ENCODE measurements at places on chromosomes 16 and 17.

DNA sequence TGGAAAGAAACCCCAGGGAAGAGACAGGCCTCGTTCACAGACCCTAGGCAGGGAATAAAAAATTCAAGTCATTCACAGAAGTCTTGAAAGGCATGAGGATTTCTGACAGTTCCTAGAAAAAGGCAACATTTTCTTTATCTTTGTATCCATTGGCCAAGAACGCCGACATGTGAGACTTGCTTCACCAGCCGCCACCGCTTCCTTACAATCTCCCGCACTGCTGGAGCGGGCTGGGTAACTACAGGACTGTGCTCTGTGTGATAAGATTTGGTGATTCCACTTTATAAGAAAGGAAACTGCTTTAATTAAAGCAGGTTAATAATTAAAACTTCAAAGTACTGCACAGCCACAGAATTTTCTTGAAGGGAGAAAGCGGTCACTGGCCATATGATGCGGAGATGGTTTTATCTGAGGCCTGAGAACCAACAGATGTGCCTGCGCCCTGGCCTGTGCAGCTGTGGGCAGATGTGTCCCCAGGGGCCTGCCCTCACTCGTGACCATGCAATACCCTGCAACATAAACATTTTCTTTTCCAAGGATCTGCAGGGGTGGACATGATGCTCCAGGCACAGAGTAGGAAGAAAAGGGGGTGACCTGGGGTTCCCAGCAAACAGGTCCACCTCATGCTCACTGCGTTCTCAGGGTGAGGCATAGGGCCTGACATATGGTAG lies 13.0 kb upstream of the LGALS3BP start:
- DNase-seq = no peak

DNA sequence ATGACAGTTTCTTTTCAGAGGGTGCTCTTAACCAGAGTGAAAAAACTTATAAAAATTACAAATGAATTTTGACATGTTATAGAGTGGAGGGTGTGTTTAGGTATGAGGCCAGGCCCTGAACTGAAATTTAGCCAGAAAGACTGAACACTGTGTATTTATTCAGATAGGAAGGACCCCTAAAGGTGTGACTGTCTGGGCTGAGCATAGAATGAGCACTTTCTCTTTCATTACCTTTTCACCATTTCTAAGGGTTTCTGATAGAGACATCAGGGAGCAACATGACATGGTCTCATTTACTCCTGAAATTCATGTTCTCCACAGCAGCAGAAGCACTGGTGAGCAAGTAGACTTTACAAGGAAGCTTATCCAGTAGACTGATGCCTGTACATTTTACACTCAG lies 32.9 kb downstream of the MRTFB start:
- no peak for DNase-seq

GRCh38 chr16:48143812-48144368 lies 11.9 kb downstream of the ABCC12 start:
- DNase-seq = no peak

DNA sequence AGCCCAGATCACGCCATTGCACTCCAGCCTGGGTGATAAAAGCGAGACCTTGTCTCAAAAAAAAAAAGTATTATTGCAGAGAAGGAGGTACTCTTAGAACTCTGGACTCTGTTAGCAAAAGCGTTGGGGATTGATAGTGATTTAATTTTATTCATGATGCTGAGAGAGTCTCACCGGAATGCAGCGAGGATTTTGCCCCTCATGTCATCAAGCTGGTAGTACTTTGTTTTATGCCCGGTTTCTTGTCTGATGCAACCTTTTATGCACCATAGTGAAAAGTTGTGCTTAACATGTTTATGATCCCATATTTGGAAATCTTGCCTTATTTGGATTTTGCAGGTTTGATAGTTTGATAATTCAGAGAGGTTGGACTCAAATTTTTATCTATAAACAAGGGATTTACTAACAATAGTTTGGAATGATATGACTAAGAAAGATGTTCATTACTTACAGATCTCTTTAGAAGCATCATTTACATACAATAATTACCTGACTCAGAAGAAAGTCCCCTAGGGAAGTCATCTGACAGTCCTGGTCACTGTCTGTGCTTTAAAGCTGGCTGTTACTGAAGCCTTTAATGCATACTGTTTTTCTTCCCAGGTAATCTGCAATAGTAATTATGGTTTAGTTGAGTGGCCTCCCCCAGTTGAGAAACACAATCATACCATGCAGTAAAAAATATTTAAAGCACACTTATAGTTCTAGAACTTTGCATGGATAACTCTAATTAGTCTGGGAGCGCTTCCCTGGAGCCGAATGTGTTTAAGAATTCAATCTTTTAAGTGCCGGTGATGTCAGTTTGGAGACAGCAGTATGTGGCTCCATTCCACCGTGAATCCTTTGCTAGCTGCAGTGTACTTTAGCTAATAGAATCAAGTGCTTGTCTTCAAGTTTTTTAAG lies 120.9 kb downstream of the PRKCA start:
- DNase-seq = no peak

DNA sequence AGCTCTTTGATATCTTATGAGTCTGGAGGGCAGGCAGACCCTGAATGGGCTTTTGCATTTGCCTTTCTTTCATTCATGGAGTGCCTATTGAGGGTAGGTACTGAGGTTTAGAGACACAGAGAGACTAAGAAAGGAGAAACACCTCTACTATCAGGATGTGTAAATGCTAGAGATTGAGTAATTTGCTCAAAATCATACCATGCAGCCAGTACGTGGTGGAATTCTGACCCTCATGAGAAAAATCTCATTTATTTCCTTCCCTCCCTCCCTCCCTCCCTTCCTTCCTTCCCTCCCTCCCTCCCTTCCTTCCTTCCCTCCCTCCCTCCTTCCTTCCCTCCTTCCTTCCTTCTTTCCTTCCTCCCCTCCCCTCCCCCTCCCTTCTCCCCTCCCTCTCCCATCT lies 18.4 kb upstream of the NFATC3 start:
- DNase-seq = no peak

DNA sequence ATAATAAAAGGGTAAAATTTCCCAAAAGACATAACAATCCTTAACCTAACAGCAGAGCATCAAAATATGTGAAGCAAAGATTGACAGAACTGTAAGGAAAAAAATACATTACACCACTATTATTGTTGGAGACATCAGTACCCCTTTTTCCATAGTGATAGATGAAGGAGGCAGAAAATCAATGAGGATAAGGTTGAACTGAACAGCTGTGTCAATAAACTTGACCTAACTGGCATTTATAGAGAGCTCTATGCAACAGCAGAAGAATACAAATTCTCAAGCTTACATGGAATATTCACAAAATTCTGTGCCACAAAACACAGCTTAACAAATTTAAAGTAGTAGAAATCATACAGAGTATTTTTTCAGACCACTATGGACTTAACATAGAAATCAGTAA lies 195.0 kb upstream of the ELAC2 start:
- no peak for DNase-seq

GRCh38 chr17:299546-299945 lies 53.1 kb downstream of the RPH3AL start:
- no peak for DNase-seq

GRCh38 chr16:7236824-7237410 lies 95.7 kb upstream of the RBFOX1 start:
- no peak for DNase-seq

GRCh38 chr17:35808240-35808961 lies 883 bp upstream of the TAF15 start:
- no peak for DNase-seq

GRCh38 chr17:58702045-58702476 lies 9.7 kb downstream of the RAD51C start:
- DNase-seq = no peak

DNA sequence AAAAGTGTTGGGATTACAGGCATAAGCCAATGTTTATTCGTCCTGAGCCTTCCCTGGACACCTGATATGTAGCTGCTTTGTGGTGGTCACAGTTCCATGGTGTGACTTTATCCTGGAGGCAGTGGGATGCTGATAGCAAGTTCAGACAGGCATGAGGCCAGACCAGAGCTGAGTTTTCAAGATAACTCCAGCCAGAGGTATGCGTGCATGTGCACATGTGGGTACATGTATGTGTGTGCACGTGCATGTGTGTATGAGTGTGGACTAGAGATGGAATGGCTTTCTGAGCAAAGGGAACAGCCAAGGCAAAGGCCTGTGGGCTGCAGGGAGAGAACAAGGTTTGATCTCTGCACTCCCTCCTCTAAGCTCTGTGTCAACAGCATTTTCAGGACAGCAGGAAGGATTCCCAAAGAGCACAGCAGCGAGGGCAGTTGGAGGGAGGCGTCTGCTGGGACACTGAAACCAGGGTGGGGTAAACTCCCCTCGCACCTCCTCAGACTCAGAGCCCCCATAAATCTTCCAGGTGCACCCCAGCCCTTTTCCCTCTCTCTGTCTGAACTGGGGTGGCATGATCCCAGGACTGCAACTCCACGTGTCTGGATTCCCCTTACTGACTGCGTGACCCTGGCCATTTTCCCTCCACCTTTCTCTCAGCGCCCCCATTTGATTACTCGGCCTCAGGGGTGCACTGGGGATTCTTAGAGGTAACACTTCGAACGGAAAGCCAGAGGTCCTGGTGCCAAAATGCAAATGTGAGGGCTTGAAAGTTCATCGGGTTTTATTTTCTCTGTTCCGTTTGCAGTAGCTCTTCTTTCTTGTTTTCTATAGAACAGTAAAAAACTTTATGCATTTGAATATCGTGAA lies 15.3 kb downstream of the NLRC5 start:
- no peak for DNase-seq

DNA sequence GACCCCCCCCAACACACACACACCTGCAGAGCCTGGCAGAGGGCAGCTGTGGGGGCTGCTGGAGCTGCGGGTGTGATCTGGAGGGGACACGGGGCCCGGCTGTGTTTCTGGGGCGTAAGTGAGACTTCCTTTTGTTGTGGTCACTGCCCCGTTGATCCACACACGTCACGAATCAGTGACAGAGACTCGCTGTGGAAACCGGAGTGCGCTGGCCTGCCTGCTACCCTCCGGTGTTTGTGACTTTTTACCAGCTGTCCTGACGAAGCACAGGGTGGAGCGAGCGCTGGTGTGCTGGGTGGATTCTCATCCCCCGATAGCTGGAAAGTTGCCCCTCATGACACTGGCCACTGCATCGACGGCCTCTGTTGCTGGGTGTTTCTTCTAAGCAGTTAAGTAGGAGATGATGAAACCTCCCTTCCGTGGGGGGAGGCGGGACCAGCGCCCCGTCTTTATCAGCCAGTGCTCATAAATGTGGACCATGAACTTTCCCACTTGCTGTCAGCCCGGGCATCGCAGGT lies 2.3 kb downstream of the METRNL start:
- peak; percentile 56 for DNase-seq

GRCh38 chr17:38917259-38917658 lies 8.2 kb upstream of the LASP1NB start:
- DNase-seq = no peak

- DNase-seq = peak; percentile 9
Observed at GRCh38 chr17:77571155-77571981, 387.1 kb upstream of the TNRC6C start.

DNA sequence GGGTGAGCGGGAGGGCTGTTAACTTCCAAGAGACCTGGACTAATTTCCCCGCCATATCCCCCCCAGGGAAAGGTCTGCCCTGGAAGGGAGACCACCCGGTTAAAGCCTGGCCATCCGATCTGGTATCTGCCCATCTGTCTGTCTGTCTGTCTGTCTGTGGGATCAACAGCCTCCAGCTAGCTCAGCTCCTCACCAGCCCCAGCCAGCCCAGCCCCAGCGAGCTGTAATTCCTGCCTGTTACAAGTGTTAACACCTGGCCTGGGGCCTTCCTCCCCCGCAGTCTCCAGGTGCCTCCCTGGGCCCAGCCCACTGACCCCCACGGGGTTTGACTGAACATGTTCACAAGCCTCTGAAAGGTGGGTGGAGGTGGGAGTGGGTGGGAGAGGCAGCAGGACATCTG lies 4.0 kb downstream of the WNT3 start:
- DNase-seq = no peak

GRCh38 chr17:39612291-39612894 lies 4.7 kb upstream of the NEUROD2 start:
- no peak for DNase-seq

GRCh38 chr17:49108318-49108717 lies 24.3 kb upstream of the B4GALNT2 start:
- DNase-seq = no peak

- peak; percentile 12 for DNase-seq
Observed at GRCh38 chr16:3637371-3637923, 17.0 kb upstream of the DNASE1 start.

GRCh38 chr16:75058806-75059205 lies 57.8 kb downstream of the LDHD start:
- DNase-seq = no peak

DNA sequence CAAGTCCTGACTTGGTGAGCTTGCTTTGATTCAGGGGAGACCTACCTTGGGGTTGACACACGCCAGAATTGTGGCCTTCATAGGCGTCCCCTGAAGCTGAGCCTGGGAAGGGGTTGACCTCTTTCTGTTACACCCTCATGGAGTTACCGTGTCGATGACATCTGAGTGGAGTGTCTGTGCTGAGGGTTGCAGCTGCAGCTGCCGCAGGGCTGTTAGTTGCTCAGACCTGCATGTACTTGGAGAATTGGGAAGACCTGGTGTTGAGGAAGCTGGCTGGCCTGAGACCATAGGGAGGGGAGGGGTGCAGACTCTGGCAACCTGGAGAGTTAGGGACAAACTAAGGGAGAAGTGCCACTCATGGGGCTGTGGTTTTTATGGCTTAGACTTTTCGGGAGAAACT lies 9.6 kb downstream of the GSE1 start:
- DNase-seq = no peak

- DNase-seq = no peak
Observed at GRCh38 chr16:10932959-10933710, 9.1 kb downstream of the DEXI start.

DNA sequence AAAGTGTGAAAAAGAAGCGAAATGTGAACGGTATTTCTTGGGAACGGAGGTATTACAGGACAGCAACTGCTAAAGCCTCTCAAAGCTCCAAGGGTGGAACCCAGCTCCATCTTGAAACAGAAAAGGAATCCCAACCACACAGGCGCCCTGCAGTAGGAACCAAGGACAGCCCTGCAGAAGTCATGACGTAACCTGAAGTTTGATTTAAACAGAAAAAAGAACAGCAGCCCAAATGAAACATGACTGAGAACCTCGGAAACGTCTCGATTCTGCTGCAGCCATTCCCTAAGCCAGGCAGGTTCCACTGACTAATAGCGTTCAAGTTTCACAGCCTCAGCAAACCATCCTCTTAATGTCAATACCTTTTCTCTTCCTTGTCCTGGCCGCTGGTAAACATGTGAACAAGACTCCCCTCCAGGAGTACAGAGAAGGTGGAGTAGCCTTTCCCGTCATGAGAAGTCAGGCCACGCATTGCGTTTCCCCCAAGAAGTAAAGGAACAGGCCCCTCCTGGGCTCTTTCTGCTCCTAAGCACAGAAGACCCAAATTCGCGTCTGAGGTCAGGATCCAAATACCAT lies 20.1 kb downstream of the SIAH1 start:
- no peak for DNase-seq

Data from CD4-positive, alpha-beta T cell treated with Interferon alpha-2 for 1 hour (primary cell).